Stimulated activated CD8-positive, alpha-beta memory T cell treated with anti-CD3 and anti-CD28 coated beads, Interleukin-2, amount 100 ng/mL, for 1 hour (primary cell): ENCODE measurements at places on chromosomes 4 and X.

DNA sequence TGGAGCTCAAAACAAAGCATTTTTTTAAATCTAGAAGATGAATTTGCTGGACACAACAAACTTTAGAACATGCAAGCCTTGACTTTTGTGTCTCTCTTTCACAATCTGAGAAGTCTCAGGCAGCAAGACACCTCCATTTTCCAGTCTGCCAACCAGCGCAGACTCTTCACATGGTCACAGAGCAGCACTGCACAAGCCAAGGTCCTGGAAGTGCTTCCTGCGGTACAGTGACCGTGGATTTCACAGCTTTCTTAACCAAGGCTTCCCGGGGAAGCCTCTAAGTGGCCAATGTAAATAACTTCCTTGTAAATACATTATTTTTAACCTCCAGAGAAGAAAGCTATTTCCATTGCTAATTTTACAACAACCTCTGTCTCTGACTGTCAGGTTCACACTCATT lies 31.2 kb downstream of the ZNF827 start:
- DNase-seq = no peak

GRCh38 chr4:74394476-74395136 lies 29.7 kb downstream of the EREG start:
- no peak for DNase-seq

GRCh38 chr4:27189683-27190082 lies 329.0 kb downstream of the STIM2 start:
- no peak for DNase-seq

- no peak for DNase-seq
Observed at GRCh38 chr4:19051831-19052230, 1030.3 kb upstream of the LCORL start.

DNA sequence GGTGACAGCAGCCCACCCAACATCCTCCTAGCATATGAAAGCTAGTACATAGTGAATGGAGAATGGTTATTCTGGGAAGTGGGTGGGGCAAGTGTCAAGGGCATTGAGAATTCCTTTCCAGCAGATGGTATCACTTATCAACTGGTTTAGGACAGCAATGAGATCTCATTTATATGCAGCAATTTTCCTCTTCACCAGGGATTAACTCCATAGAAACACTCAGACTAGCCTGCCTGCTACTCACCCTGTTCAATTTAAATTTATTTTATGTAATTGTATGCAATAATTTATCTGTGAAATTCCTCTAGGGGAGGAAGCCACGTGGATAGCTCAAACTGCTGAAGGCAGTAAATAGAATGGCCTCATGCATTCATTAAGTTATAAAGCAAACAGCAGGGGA lies 101.6 kb upstream of the MID1IP1 start:
- no peak for DNase-seq

DNA sequence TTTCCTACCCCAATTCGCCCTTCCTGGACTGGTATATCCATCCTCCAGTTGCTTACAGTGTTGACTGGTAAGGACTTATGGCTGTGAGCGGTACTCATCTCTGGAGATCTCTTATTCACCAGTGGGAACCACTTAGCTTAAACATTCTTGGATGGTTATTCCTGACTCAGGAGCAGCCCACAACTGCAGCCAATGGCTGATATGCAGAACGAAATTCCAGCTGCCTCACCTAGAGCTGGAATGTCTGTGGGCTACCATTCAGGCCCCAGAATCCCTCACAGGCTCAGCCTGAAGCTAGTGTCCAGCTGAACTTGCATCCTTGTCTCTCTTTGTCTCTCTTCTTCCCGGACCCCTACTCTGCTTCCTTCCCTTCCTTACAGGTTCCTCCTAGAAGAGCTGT lies 138.9 kb upstream of the SMIM31 start:
- no peak for DNase-seq

GRCh38 chrX:66015152-66015831 lies 24.6 kb downstream of the VSIG4 start:
- DNase-seq = no peak

GRCh38 chrX:153818571-153819383 lies 11.6 kb downstream of the PDZD4 start:
- peak; percentile 34 for DNase-seq

DNA sequence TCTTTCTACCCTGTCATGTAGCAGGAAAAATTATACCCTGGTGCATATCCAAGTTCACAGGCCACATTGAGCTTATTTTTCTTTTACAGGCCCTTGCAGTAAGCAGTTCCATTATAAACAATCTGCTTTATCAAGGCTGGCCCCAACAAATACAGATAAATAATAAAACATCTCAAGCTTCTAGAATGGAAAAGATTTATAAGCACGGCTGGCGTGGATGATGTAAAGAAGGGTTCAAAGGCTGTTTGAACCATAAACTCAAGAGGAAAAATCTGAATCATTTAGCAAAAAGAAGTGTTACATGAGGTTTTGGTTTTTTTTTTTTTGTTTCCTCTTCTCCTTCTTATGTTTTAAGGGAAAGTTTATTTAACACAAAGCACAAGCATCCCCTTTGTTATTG lies 109.7 kb downstream of the UNC5C start:
- DNase-seq = no peak

GRCh38 chr4:11489453-11490083 lies 60.9 kb upstream of the HS3ST1 start:
- DNase-seq = no peak

DNA sequence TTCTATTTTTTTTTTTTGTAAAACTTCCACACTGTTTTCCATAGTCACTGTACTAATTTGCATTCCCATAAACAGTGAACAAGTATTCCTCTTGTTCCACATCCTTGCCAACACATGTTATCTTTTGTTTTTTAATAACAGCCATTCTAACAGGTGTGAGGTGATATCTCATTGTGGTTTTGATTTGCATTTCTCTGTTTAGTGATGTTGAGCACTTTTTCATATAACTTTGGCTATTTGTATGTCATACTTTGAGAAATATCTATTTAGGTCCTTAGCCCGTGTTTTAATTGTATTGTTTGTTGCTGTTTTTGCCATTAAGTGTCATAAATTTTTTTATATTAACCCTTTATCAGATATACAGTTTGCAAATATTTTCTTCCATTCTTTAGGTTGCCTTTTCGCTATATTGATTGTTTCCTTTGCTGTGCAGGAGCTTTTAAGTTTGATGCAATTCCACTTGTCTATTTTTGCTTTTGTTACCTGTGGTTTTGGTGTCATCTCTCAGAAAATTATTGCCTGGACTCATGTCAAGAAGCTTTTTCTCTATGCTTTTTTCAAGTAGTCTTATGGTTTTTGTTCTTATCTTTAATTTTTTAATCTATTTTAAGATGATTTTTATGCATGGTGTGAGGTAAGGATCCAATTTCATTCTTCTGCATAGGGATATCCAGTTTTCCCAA lies 27.9 kb upstream of the NDNF start:
- no peak for DNase-seq

GRCh38 chrX:55167124-55167803 lies 52.9 kb upstream of the PAGE5 start:
- DNase-seq = no peak

DNA sequence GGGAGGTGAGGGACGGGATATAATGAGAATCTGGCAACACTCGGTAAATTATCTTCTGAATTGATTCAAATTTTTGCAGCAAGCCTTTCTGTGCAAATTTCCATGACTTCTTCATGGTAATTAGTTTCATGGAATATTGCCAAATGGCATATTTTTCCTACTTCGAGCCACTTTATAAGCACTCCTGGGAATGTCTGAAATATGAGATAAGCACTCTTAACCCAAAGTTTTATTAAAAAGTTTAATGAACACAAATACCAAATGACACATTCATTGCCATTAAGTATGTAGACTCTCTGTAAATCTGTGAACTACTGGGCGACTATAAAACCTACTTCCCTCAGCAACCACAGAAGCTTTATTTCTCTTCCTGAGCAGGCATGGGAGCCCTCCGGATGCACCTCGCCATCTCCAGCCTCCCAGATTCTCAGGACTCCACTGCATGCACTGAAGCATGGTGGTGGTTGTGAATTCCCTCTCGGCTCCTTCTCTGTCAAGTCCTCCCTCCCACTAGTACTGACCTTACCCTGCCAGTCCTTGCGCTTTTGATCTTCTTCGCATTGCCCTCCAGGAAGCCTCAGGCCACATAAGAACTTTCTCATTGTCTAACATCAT lies 154.4 kb upstream of the RPL34 start:
- no peak for DNase-seq

DNA sequence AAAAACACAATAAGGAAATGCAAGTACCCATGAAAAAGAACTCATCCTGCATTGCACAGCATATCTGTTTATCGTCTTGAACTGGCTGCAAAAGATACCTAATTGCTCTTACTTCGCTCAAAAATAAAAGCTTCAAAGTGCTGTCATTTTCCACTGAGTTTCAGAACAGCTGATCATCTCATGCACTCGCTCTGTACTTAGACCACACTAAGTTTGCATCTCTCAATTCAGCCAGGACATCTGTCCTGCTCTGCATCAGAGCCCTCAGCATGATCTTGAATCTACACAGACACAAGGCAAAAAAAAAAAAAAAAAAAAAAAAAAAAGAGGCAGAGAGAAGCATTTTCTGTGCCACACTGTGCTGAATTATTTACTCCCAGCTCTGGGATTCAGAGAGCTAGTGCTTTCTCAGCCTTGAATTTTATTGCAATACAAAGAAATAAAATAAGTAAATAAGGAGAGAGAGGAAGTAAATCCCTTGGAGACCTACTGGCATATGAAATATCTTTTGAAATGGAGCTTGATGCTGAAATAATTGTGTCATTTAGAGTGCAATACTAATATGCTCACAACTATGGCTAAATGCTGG lies 81.3 kb downstream of the PPP1R2C start:
- no peak for DNase-seq

DNA sequence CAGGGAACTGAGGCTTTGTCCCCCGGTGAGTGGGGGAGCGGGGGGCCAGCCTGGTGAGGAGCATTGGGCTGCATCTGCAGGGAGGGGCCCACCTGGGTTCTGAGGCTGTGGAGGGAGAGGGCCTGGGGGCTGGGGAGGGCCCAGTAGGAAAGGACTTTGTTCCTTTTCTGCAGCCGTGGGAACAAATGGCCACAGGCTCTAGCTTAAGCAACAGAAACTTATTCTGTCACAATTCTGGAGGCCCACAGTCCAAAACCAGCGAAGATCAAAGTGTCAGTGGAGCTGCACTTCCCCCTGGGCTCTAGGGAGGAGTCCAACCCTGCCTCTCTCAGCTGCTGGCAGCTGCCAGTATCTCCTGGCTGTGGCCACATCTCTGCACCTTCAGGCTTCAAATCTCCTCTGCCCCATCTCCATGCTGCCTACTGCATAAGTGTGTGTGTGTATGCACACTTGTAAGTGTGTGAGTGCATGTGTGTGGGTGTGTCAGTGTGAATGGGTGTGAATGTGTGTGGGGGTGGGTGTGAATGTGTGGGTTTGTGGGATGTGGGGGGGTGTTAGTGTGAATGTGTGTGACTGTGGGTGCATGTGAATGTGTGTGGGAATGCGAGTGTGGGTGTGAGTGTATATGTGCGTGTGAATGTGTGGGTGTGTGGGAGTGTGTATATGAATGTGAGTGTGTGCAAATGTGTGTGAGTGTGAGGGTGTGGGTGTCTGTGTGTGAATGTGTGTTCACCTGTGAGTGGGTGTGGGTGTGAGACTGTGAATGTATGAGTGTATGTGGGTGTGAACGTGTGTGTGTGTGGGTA lies 204.5 kb upstream of the PSAPL1 start:
- DNase-seq = no peak

- no peak for DNase-seq
Observed at GRCh38 chr4:172232966-172233365, 419.8 kb downstream of the GALNTL6 start.

DNA sequence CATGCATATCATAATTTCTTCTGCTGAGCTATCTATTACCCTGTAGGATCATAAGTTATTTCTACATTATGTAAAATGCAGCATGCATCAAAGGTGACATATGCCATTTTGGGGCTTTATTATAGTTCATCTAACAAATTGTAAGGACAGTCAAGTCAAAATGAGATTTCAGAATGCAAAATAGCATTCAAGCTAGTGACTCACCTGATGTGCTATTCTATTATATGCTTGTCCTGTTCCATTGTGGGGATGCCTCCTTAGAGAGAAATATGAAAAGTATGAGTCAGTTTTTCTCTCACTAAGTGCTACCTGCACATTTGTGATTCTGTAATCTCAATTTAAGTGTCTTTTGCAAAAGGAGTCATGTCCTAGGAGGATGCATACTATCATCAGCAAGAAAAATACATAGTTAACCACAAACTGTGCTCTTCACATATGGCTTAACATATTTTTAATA lies 647.0 kb upstream of the PCDH10 start:
- no peak for DNase-seq

DNA sequence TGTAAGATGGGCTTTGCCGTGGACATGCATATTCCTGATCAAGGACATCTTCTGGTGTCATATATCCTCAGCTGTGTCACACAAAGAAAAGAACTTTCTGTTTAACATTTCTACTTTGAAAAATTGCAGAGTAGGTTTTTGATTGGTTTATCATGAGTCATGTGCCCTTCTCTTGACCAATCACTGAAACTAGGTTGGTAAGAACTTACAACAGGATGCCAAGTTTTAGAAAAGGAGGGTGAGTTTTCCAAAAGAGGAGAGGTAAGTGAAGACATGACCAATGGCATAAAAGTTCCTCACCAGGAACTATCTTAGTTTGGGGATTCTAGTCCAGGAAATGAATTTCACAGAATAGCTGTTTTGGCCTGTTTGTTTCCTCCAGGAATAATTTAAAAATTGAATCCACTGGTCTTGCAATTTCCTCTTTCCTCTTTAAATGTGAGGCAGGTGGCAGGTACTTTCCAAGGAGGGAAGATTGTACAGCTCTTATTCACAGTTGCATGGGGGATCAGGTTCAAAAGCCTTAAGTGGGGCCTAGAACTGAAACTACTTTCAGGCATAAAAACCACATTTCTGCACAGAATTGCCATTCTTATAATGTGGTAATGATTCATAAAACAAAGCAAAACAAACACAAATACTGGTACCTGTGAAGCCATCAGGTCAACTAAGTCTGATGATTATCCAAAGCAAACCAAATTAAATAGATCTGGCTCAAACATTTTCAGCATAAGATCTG lies 1114.5 kb upstream of the LCORL start:
- no peak for DNase-seq

GRCh38 chr4:138892483-138893407 lies 122.8 kb upstream of the NOCT start:
- DNase-seq = no peak

DNA sequence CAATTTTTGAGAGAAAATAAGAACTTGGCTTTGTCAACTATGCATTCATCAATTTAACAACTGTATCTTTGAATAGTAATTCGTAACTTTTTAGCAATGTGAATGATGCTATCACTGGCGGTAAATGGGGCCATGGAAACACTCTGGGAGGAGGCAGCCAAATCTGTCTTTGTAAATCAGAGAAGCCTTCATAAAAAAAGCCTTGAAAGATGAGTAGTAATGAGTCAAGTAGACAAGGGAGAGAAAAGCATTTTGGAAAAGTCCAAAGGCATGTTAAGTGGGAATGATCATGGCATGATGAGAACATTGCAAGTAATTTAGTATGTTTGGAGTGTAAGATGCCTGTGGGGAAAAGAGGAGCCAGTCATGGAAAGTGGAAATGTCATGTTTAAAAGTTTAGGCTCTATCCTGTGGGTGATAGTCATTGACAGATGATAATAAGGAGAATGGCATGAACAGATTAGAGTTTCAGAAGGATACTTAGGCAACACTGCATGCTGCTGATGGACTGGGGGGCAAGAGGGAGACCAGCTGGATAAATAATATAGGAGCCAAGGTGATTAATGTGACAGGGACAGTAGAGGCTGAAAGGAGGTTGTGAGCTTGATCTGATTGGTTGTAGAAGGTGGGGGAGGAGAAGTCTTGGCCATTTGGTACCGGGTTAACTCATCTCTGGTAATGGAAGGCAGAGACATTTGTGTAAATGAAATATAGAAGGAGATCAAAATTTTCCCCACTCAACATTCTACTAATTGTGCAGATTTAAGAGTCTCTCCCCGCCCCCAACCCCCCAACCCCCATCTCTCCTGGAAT lies 16.3 kb downstream of the SPRY1 start:
- DNase-seq = no peak
